ENCODE measurements at places on chromosomes 2 and 18. TPM values are rescaled to one million over a fixed set of nuclear protein-coding genes. Genes with fewer than 3 reads are reported as not detected.

The LCT gene
- total RNA-seq: not detected

The MRPS9 gene
- total RNA-seq: 40.0 TPM

The KLHL14 gene
- not detected for total RNA-seq

GRCh38 chr2:42407476-42407875 lies 46.5 kb upstream of the COX7A2L start:
- H3K4me3 ChIP-seq: no peak overlapping the region
- H3K27ac ChIP-seq: no peak overlapping the region
- H3K4me1 ChIP-seq: no peaks in the 10 kb centered on the region
- H3K36me3 ChIP-seq: no peaks in the 10 kb centered on the region
- no peak for DNase-seq

DNA sequence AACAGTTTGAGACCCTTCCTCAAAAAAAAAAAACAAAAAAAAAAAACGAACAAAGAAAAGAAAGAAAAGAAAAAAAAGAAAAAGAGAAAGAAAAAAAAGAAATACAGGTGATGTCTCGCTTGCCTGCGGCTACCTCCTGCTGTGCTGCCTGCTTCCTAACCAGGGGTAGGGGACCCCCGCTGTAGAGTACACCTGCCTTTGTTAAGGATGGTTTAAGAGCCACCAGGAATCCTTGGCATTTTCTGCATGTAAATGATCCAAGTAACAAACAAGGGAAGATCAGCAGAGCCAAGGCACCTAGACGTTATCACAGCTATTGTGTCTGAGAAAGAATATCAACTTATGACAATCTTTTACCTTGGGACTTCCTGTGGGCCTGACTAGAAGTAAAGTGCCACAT lies 856.8 kb upstream of the GCFC2 start:
- H3K4me1 ChIP-seq: peaks cover 4% of the 10 kb centered on the region
- DNase-seq: no peak
- H3K27me3 ChIP-seq: peaks cover 12% of the 10 kb centered on the region
- H3K4me3 ChIP-seq: no peak overlapping the region
- no peak overlapping the region for H3K27ac ChIP-seq
- no peaks in the 10 kb centered on the region for H3K36me3 ChIP-seq

- H3K27me3 ChIP-seq: peaks cover 45% of the 10 kb centered on the region
- H3K4me1 ChIP-seq: no peaks in the 10 kb centered on the region
- DNase-seq: no peak
- no peak overlapping the region for H3K4me3 ChIP-seq
These were observed 234.1 kb downstream of the DYSF start for GRCh38 chr2:71687412-71687811.

DNA sequence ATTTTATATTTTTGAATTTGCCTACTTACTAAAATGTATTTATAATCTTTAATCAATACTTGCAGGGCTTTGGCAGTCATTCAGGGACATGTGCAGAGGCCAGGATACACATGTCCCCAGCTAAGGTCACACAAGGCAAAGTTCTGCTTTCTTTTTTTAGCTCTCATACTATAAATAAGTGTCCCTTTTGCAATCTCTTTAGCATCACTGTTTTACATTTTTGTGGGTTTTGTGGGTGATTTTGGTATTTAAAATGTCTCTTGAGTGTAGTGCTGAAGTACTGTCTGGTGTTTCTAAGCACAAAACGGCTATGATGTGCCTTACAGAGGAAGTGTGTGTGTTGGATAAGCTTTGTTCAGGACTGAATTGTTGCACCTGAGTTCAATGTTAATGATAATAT lies 309.0 kb upstream of the GULP1 start:
- H3K4me3 ChIP-seq: no peak overlapping the region
- no peak overlapping the region for H3K27ac ChIP-seq
- no peaks in the 10 kb centered on the region for H3K27me3 ChIP-seq
- no peaks in the 10 kb centered on the region for H3K36me3 ChIP-seq
- peak; percentile 33 for DNase-seq
- H3K4me1 ChIP-seq: no peaks in the 10 kb centered on the region

GRCh38 chr2:170235860-170236679 lies 58.1 kb downstream of the MYO3B start:
- H3K4me3 ChIP-seq: no peak overlapping the region
- H3K36me3 ChIP-seq: no peaks in the 10 kb centered on the region
- peak; percentile 70 for DNase-seq
- H3K4me1 ChIP-seq: no peaks in the 10 kb centered on the region
- no peak overlapping the region for H3K27ac ChIP-seq
- peaks cover 41% of the 10 kb centered on the region for H3K27me3 ChIP-seq

- DNase-seq: no peak
- no peaks in the 10 kb centered on the region for H3K36me3 ChIP-seq
- no peak overlapping the region for H3K27ac ChIP-seq
These were observed 37.8 kb downstream of the MAL start for GRCh38 chr2:95063086-95063958.

- H3K4me1 ChIP-seq: peaks cover 14% of the 10 kb centered on the region
- DNase-seq: peak; percentile 72
- no peaks in the 10 kb centered on the region for H3K27me3 ChIP-seq
- peak overlapping the region; percentile 79 for H3K27ac ChIP-seq
- H3K36me3 ChIP-seq: peaks cover 4% of the 10 kb centered on the region
These were observed 68.3 kb upstream of the ACYP2 start for GRCh38 chr2:54047091-54047490.
